ENCODE measurements at places on chromosomes 2 and 18.
A peak's percentile ranks its signal among the peaks of the same experiment; 100 is the strongest.

DNA sequence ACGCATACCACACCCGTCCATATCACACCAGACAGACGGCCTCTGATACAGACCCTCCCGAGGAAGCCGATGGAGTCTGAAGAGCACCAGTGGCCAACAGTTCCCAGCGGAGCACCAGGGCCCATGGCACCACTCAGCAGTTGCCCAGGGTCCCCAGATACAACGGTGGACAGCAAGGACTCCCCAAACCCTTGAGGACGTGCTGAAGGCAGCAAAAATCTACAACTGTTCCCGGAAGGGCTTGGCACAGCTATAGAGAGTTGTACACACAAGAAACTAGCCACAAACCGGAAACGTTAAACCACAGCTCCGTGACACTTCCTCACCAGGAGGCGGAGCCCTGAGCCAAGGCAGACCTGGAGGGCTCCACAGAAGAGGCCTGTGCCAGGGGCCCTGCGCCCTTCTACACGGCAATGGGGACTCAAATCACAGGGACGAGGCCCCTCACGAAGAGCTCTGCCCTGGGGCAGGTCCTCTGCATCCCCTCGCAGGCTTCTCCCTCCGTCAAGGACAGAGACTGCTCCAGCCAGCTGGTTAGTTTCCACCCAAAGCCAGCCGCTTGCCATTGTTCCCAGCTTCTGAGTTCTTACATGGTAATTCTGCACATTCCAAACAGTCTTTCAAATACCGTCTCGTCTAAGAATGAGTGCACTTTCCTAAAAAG, 133.4 kb downstream of the HDAC4 start:
- peak; percentile 97 for DNase-seq

DNA sequence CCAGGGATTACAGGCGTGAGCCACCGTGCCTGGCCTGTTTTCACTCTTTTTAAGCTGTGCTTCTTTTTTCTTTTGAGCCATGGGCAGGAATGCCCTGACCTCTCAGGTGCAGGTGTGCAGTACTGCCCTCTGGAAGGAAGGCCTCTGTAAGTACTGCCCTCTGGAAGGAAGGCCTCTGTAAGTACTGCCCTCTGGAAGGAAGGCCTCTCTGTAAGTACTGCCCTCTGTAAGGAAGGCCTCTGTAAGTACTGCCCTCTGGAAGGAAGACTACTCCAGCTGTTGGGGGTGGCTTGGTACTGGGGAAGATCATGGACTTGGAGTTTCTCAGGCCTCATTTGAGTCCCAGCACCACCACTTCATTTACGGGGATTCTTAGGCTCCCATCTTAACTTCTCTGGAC, 248.5 kb upstream of the ID2 start:
- no peak for DNase-seq

DNA sequence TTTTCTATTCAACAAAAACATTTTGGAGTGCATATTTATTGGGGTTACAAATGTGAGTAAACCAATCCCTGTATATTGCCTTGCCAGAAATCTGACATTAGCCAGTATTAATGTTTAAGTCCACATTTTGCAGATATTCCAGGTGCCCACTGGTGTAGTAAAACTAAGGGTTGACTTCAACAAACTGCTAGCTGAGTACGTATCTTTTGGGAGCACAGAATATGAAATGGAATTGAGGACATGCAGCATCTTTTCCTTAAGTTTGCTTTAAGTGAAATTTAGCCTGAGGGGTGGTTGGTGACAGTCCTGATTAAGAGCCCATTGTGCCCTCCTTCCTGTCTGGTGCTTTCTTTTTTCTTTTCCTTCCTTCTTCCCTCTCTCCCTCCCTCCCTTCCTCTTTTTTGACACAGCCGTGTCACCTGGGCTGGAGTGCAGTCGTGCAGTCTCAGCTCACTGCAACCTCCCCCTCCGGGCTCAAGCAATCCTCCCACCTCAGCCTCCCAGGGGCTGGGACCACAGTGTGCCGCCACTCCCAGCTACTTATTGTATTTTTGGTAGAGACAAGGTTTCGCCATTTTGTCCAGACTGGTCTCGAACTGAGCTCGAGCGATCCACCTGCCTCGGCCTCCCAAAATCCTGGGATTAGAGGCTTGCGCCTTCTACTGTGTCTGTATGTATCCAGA, 1.6 kb downstream of the NUP35 start:
- peak; percentile 22 for DNase-seq

DNA sequence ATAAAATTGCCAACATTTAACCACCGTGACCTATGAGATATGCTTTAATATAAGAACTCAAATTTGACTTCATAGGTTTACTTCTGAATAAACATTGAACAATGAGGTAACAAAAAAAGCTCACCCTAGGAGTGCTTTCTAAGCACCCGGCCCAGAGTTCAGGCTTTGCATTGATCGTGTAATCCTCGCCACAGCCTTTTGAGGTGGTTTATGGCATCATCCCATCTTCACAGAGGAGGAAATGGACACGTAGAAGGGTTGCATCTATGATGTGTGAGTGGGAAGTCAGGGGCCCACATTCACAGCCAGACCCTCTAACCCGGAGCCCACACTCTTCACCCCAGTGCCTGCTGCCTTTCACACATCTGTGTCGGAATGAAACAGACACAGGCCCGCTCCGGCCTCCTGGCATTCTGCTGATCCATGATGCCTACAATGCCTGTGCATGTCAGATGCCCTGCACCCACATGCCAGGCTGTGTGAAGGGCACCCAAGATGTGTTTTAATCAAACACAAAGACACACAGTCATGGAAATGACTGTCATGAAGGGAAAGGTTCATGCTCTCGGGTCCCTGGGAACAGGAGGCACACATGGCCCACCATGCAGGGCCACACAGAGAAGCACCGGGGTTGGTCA, 48.6 kb upstream of the RPL31 start:
- no peak for DNase-seq

GRCh38 chr2:39436592-39437521, at the start of gene MAP4K3:
MAP4K3 (minus strand) TSS chr2:39437285; CDS start chr2:39436987, 298 bp downstream.
- DNase-seq: peak; percentile 95

GRCh38 chr2:145753041-145753608, 1233.2 kb upstream of the ZEB2 start:
- DNase-seq: no peak

DNA sequence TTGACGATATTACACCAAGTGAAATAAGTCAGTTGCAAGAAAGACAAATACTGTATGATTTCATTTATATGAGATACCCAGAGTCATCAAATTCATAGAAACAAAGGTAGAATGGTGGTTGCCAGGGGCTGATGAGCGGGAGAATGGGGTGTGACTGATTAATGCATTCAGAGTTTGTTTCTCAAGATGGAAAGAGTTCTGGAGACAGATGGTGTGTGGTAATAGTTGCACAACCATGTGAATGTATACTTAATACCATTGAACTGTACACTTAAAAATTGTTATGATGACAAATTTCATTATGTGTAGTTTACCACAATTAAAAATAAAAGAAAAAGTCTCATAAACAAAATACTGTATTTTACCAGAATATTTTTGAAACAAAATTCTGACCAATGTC, 117.3 kb downstream of the PIGN start:
- peak; percentile 31 for DNase-seq

- DNase-seq: peak; percentile 75
These were observed 42.1 kb downstream of the FARSB start for GRCh38 chr2:222613715-222614331.

GRCh38 chr2:128154225-128154624, 63.2 kb downstream of the UGGT1 start:
- no peak for DNase-seq

DNA sequence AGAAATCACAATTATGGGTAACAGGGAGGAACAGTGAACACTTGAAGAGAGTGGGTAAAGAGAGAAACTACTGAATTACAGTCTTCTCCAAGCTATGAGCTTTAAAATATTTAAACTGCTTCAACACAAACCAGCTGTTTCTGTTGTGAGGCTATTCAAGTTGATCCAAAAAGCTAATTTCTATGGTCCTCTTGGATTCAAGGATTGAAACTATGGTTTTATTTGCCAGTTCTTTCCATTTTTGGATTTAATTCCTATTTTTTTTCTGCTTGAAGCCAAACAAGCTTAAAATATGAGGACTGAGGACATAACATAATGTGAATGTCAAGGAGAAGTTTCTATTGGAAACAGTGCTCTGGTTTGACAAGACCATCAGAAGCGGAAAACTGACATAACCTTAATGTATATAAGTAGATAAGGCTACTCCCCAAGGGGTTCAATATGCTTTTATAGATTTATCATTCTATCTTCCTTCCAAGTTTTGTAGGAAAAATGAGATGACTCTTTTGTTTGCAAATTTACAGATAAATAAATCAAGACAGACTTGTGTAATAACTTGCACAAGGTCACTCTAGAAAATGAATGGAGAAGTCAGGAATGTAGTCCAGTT, 60.7 kb upstream of the AQP4 start:
- DNase-seq: no peak

GRCh38 chr2:132583666-132584360, 86.2 kb downstream of the LYPD1 start:
- DNase-seq: no peak

GRCh38 chr2:158486150-158486969, 29.6 kb downstream of the PKP4 start:
- no peak for DNase-seq

- DNase-seq: no peak
These were observed 36.5 kb downstream of the EFR3B start for GRCh38 chr2:25078170-25079049.

GRCh38 chr2:149931486-149931885, 343.9 kb upstream of the MMADHC start:
- DNase-seq: no peak

DNA sequence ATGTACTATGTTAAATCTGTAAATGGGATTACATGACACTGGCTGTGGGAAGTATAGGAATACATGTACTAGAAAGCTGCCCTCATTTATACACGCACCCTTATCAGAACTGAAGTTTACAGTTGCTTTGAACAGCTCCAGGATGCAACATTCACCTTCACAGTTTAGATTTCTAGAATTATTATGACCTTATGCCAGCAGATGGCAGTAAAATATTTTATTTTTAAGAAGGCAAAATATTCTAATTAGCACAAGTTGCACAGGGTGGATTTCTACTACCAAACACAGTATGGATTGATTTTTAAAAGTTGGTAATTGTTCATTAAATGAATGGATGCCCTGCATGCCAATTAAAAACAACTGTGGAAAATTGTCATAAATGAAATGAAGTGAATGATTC, 670.4 kb downstream of the KCNJ3 start:
- DNase-seq: peak; percentile 46

DNA sequence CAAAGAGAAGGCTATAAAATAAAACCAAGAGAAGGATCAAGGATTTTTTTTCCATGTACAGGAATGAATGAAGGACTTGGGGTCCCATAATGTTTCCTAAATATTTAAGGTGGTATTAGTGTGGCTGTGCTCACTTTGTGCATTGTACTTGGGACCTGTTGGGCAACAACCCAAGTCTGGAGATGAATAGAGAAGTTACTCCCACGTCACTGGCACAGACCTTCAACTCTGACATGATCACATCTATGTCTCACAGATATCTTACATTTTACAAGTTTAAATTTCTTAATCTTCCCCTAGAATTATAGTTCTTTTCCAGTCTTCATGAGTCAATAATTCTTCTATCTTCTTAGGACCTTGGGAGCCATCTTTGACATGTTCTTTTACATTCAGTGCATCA, 133.4 kb downstream of the PLCL1 start:
- peak; percentile 38 for DNase-seq

- DNase-seq: no peak
These were observed 109.0 kb downstream of the COL6A3 start for GRCh38 chr2:237304763-237305514.

DNA sequence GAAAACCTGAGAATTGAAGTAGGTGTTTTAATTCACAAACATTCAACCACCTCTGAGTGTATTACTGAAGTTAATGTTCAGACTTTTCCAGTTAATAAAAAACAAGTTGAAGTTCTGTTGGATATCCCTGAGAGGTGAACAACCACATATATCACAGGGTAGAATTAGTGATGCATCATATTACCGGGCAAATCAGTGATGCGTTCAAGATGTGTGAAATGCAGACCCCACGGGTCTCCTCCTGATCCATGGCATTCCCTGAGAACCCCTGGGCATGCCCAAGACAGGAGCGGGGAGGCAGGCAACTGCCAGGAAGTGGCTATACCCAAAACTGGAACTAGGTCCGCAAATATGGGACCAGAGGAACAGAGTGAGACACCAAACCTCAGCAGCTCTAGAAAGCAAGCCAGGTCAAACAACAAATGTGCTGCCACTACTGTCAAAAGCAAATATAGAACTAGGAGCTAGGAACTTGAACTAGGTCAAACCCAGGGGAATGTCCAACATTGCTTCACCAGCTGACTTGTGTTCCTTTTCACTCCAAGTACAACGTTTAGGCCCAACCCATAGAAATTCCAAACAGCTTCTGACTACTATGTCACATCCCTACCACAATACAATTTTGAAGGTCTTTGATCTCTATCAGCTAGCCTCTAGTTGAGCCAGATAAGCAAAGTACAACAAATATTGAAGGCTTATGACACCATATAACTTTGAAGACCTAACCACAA, 20.2 kb downstream of the PSTPIP2 start:
- DNase-seq: peak; percentile 45

GRCh38 chr2:20673686-20674308, 6.9 kb downstream of the GDF7 start:
- no peak for DNase-seq

- no peak for DNase-seq
These were observed 11.1 kb upstream of the NTSR2 start for GRCh38 chr2:11680901-11681721.

- peak; percentile 94 for DNase-seq
These were observed 84.0 kb upstream of the NEUROD1 start for GRCh38 chr2:181764095-181764963.

DNA sequence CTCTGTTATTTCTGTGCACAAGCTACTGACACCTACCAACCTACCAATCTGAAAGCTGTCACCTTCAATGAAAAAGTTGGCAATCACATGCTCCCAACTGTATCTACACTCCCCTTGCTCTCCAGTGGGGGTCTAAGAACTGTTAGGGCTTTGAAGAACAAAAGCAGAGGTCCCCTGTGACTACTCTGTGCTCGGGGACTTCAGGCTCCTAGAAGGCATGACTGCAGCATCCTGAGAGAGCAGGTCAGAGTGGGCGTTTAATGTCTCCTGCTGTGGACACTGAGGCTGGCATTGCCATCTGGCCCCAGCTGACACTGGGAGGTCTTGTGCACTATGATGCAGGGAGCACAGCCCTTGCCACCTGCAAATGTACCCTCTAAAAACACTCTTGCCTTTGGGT, 93.3 kb downstream of the ACTR2 start:
- DNase-seq: no peak

GRCh38 chr2:18910843-18911242, 321.5 kb upstream of the NT5C1B start:
- DNase-seq: no peak

- no peak for DNase-seq
These were observed 301.8 kb upstream of the GALNT5 start for GRCh38 chr2:156955701-156956100.
